ENCODE measurements at places on chromosomes 1 and 21.

- DNase-seq = no peak
Measured at GRCh38 chr1:36352125-36352909, 28.9 kb upstream of the EVA1B start.

GRCh38 chr1:203453016-203453415 is 22.6 kb upstream of the PRELP start:
- no peak for DNase-seq

DNA sequence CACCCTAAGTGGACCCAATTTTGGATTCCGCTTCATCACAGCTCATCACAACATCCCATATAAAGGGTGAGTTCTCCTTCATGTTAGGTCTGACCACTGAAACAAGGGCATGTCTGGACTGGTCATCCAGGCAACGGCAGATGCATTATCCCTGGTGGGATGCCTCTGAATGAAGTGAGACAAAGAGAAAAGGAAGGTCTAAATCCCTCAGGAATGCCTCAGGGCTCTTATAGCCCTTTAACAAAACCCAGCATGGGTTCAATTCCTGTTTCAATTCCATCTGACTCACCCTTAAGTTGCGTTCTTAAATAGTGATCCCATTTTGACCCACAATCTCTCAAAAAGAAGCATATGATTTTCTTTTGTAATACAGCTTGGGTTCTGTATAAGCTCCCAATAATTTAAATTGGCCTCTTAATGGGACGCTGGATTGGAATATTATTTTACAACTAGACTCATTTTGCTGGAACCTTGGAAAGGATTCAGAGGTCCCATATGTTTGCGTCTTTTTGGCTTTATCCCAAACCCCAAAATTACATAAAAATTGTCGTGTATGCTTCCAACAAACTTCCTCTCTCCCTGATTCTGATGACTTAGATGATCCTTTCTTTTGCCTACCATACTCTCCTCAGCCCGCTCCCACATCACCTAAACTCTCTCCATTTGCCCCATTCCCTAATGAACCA is 287.4 kb upstream of the ZP4 start:
- no peak for DNase-seq

DNA sequence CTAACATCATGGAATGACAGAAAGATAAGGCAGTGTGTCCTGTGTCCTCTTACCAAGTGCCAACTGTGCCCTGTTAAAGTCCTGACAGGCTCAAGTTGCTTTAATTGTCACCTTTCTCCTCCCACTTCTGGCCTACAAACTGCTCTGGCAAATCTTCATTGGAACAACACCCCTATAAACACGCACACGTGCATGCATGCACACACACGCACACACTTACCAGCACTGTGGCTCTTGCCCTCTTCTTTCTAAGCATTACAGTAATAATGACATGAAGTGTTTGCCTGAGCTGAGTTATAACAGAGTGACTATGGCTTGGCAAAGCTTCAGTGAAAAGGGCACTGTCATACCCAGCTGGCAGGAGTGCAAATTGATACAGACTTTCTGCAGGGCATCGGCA is 82.3 kb upstream of the SYT6 start:
- DNase-seq = no peak

GRCh38 chr1:64568171-64568450 is 98.2 kb downstream of the CACHD1 start:
- no peak for DNase-seq

- no peak for DNase-seq
Measured at GRCh38 chr21:43331962-43332828, 94.7 kb downstream of the SIK1 start.

Data from NCI-H524 treated with DMSO at 0.1 percent for 48 hours (cell line).